ENCODE measurements at places on chromosomes 3 and 15.

- DNase-seq = no peak
Observed at GRCh38 chr3:185750015-185750414, 74.8 kb downstream of the IGF2BP2 start.

- no peak for DNase-seq
Observed at GRCh38 chr15:51931638-51932037, 39.9 kb downstream of the LEO1 start.

GRCh38 chr3:153976891-153977554 is 144.2 kb upstream of the ARHGEF26 start:
- DNase-seq = no peak

GRCh38 chr3:186883686-186884058 is 41.2 kb downstream of the ADIPOQ start:
- no peak for DNase-seq
